ENCODE measurements at places on chromosomes 5 and 9.

- DNase-seq, result peak; percentile 85
Observed at GRCh38 chr5:72248410-72248981, 71.5 kb downstream of the MRPS27 start.

DNA sequence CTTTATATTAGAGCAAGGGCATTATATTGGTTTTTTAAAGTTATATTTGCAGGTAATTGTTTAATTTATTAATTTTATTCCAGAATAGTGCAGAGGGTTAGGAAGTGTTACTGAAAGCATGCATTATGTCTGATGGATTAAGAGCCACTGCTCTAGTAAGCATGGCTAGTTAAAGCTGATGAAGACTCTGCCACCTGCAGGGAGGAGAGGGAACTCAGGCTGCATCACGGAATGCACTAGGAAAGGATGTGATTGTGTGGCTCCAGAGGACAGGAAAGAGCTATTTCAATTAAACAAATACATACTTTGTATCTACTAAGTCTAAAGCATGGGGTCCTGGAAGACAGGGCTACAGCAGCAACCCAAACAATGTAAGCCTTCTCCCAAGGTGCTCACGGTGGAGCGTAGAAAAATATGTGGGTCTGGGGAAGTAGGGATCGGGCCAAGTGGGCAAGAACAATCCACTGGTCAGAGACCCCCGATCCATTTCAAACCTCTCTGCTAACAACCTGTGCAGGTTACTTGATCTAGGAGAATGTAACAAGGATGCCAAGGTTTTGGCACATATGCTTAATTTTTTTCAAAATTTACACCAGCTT lies 15.3 kb upstream of the GRXCR2 start:
- peak; percentile 66 for DNase-seq

DNA sequence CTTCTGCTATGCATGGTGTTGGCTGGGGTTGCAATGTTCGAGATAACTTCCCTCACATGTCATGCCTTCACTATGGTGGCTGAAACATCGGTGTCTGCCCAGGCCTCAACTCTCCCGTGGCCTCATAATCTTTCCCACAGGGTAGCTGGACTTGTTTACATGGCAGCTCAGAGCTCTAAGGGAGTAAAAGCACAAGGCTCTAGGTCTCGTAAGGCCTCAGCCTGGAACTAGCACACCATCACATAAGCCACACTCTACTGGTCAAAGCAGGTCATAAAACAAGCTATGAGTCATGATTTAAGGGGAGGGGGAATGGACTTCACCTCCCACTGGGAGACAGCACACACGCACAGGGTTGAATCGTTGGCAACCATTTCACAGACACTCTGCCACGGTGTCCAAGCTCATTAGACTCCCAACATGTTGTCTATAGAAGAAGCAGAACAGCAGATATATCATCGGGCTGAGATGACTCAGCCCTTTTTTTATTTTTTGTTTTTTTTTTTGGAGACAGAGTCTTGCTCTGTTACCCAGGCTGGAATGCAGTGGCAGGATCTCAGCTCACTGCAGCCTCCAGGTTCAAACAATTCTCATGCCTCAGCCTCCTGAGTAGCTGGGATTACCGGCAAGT lies 66.8 kb upstream of the IL17B start:
- peak; percentile 90 for DNase-seq

GRCh38 chr5:176837707-176838115 lies 27.4 kb downstream of the UNC5A start:
- DNase-seq, result peak; percentile 90

DNA sequence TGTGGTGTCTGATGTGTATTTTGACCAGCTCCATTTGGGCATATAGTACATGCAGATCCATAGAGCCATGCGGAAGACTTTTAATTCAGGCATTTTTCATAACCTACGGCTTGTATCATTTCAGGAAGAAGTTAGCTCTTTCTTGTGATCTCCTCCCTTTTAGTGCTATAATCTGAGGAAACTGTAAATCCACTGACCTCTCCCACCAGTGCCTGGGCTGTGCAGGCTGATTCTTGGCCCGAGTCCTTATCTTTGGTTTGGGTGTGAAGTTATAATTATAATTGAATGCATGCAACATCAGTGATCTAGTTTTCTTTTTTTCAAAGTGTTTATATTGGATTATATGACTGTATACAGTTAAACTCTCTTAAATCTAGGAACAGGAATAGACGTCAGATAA lies 247.9 kb downstream of the PCSK5 start:
- DNase-seq, result no peak

GRCh38 chr5:95620030-95620869 lies at the start of gene GPR150:
TSS of gene GPR150 (plus strand) at chr5:95620087. CDS start at chr5:95620276, 189 bp downstream.
- peak; percentile 77 for DNase-seq

DNA sequence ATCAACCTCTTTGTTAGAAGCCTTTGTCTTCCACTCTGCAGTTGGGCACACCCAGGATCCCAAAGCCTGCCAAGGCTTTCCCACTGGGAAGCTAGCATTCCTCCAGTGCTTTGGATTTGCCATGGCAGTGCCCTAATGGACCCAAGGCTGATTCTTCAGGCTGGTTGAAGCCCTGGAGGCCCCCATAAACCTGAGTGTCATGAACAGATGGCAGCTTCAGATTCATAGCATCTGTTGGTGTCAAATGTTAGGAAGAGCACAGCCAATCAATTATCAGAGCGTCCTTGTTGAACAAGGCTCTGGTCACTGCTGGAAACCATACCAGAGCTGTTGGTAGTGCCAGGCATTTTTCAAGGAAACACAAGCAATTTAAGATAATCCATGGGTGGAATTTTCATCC lies 241.1 kb upstream of the KLF4 start:
- DNase-seq, result no peak

GRCh38 chr5:113804264-113804663 lies 290.8 kb downstream of the YTHDC2 start:
- DNase-seq, result no peak

- DNase-seq, result peak; percentile 69
Observed at GRCh38 chr9:135602789-135603481, 36.4 kb downstream of the GLT6D1 start.

DNA sequence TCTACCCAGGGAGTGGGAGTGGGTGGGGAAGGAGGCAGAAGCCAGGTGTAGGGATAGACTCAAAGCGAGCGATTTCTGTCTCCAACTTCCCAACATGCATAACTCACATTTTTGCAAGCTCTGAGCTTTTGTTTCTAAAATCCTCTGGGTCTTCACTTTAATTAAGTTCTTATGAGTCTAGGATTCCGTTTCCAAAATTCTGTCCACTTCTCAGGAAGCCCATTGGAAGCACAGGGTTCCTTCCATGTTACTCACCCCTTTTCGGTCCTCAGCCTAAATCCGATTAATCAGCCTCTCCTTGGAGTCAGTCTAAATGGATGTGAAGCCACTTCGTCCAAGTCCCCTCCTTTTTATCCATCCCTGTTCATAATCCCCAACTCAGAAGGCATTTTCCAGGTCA lies 1.4 kb downstream of the GPX3 start:
- DNase-seq, result no peak

GRCh38 chr5:90056911-90057705 lies 352.4 kb downstream of the CETN3 start:
- DNase-seq, result no peak

DNA sequence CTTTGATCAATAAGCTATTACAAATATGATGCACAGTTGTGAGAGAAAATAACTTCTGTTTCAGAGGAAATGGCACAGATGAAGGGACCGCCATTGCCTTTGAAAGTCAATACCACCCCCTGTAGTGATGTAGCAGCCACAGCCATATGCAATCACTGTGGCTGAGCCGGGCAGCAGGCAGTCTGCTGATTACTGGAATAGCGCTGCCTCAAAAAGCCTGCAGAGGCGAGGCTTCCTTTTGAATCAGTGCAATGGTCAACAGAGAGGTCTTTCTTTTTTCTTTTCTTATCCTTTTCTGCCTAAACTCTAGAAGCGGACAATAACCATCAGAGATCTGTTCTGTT lies 265.1 kb upstream of the TAS2R1 start:
- no peak for DNase-seq

DNA sequence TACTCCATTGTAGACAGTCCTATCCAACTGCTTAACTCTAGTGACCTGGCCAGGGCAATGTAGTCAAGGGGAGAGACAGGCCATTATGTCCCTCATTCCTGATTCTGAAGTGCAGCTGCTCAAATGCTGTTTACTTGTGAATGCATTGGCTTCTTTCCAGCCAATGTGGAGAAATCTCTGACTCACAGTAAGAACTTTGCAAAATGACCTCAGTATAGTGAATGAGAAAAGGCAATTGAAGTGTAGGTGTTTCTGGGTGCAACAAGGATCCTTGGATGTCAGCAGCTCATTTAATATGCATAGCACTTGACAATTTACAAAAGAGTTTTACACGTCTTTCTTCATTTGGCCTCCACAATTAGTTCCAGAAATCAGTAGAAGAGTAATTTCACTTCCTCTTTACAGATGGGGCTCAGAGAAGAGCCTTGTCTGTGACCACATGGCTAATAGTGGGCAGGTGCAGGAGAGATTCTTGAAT lies 367.2 kb downstream of the OSTF1 start:
- DNase-seq, result no peak

DNA sequence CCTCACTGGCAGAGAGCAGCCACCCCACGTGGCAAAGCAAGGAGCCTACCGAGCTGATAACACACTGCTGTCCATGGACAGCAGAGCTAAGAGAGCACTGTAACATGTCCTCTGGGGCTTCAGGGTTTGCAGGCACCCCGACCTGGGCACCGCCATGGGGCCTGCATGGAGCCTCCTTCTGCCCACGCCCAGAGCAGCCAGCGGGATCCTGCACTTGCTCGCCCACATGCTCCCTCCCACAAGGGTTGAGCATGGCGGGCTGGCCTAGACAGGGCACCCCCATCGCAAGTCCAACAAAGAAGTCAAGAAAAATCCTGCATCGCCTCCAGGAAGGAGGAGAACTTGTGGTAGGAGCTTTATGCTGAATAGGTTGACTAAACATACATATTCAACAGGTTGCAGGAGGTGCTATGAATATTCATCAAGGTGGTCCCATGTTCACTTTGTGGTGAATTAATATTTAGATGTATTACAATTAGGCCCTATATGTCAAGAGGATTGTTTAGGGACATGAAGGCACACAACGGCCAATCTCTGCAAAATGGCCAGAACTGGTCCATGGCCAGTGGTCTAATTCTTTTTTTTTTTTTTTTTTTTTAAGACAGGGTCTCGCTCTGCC lies 3.8 kb upstream of the MIGA2 start:
- no peak for DNase-seq

GRCh38 chr9:18063856-18064390 lies 410.0 kb upstream of the ADAMTSL1 start:
- DNase-seq, result no peak

DNA sequence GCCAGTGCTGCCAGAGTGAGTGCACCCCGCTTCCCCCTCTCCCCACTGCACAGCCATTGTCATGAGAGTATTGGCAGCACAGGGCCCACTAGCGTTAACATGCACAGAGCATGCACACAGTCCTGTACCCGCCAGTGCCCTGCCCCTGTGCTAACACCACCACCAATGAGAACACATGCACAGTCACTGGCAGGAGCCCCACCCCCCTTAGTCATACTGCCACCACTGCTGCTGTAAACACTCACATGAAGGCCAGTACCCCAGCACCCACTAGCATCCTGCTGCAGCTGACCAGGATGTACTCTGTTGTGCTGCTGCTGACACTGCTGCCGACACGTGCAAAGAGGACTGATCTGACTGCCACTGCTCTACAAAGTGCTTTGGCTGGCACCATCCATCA lies 19.5 kb upstream of the RANBP6 start:
- peak; percentile 16 for DNase-seq

DNA sequence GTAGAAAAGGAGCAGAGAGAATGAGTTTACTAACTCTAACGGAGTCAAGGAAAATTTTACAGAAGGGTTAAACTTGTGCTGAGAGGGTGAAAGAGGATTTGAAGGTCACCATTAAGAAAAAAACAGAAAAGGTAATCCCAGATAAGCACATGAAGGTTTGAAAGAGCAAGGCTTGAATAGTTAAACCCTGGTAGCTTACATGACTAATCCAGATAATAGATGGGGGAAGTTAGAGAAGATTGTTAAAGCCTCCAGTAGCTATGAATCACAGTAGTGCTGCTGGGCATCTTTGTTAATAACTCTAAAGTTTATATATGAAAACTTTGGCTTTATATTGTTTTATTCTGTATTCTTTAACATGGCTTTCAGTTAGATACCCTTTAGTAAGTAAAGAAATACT lies 354.5 kb upstream of the FTMT start:
- DNase-seq, result no peak

GRCh38 chr9:112755675-112756074 lies 5.1 kb downstream of the SNX30 start:
- DNase-seq, result no peak

GRCh38 chr5:149902177-149902576 lies 42.4 kb downstream of the PDE6A start:
- DNase-seq, result no peak

All from AG20443 (cell line).